ENCODE measurements at places on chromosomes 3 and 15.

DNA sequence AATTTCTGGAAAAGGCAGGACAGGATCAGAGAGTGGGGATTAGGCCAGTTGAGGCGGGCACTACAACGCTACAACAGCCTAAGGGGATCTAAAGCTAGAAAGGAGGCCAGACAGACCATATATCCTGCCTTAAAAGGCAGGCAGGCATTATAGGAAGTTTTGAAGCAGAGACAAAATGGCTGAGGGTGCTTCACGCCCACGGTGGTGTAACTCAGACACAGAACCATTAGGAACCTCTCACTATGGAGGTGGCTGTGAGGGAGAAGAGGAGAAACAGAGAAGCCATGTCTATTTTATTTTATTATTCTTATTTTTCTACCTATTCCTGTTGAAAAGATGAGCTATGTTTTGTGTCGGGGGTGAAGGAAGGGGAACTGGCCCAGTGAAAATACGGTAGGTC lies 2.1 kb upstream of the USP4 start:
- DNase-seq, result no peak

GRCh38 chr15:98442901-98443300 lies 205.4 kb upstream of the IGF1R start:
- DNase-seq, result no peak

DNA sequence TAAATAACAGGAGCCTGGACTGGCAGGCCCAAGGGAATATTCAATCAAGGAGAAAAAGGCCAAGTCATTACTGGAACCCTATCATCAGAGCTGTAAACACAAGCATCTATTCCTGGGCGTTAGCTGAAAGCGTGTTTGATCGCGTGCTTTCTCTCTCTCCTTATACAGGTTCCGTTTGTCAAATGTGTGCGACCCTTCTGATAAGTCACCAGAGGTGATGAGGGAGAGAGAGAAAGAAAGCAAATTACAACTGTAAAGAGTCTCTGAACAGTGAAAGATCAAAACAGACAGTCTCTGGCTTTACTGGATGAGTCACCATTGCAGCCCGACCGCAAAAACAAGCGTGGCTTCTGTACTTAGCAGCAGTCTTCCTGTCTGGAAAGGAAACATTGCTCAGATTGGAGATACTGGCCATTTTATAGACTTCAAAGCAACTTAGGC lies 39.5 kb upstream of the TPRG1 start:
- DNase-seq, result peak; percentile 57

DNA sequence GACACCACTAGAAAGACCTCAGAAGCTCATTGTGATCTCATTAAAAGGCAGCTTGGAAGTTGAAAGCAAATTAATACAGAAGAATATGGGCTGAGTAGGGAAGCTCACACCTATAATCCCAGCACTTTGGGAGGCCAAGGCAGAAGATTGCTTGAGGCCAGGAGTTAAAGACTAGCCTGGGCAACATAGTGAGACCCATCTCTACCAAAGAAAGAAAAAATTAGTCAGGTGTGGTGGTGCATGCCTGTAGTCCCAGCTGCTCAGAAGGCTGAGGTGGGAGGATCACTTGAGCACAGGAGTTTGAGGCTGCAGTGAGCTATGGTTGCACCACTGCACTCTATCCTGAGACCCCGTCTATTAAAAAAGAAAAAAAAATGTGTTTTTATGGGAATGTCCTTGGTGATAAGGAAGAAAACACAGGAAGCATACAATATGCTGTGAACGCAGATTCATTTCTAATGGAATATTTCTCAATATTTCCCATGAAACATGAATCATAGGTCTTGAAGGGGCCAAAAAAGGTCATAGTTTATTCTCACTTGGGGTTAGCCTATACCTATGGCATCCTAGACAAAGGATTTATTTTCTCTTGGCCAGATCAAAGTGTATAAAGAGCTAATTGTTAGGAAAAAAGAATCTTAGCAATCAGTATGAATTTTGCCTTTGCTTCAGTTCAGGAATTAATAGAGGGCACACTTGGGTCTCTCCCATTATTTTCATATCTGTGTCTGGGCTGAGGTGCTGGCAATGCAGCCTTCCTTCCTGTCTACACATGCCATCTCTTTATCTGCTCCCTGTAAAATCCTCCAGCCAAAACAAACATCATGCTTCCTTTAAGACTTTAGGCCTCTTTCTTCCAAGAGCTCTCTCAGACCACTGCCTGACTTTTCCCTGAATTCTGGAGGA lies 98.2 kb downstream of the FNDC3B start:
- no peak for DNase-seq

GRCh38 chr3:50154840-50155490 lies at the start of gene SEMA3F:
Gene SEMA3F (plus strand): TSS chr3:50155324. CDS start chr3:50159623, 4,299 bp downstream.
- DNase-seq, result peak; percentile 74

DNA sequence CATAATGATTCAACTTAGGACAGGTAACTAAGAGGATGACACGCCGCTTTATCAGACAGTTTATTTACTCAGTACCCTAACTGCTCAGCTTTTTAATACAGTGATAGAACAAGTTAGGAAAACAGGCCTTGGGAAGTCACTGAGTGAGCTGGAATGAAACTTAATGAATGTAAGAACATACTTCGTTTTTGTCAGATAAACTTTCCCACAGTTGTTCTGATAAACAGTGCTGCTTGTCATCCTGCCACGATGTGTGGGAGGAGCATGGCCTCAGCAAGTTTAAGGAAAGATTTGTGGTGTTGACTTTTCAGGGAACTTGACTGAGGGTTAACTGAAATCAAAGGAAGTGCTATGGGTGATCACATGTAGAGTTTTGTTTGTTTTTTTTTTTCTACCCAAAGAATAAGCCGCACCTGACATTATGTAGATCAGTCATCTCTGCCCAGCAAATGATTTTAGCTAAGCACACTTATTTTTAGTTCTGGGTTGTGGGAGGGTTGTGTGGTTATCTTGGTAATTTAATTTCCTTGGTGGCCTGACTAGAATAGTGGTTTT lies 5.6 kb upstream of the P2RY14 start:
- DNase-seq, result no peak

DNA sequence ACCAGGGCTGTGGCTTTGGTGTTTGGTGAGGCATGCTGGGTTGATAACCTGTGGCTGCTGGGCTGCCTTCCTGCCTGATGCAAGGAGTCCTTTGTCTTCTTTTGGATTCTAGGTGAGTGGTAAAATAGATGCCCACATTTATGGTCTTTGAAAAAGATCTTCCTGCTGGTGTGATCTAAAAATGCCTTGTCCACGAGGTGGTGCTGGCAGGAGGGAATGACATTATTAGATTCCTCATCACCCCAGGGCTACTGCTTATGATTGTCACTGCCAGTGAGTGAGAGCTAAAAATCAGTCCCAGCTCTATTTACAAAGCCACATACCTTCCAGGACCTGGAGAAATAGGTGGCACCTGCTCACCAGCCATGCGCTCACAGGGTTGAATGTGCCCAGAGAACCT lies 355.5 kb upstream of the ROPN1 start:
- DNase-seq, result no peak

DNA sequence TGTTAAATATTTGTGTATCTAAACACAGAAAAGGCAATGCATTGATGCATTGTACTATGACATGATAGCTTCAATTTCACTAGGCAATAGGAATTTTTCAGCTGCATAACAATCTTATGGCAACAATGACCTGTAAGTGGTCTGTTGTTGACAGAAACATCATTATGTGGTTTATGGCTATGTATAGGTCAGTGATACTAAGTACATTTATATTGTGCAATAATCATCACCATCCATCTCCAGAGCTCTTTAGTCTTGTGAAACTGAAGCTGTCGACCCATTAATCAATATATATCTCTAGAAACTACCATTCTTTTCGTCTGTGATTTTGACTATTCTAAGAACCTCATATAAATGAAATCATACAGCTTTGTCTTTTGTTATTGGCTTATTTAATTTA lies 200.1 kb upstream of the ZNF717 start:
- DNase-seq, result no peak

DNA sequence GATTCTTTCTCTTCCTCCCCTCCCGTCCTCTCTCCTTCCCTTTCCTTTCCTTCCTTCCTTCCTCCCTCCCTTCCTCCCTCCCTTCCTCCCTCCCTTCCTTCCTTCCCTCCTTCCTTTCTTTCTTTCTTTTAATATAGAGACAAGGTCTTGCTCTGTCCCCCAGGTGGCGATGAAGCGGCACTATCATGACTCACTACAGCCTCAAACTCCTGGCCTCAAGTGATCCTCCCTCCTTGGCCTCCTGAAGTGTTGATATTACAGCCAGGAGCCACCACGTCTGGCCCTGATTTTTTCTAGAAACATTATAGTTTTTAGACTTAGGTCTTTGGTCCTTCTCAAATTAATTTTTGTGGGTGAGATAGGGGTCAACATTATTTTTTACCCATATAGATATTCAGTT lies 15.5 kb downstream of the GRM2 start:
- DNase-seq, result no peak

DNA sequence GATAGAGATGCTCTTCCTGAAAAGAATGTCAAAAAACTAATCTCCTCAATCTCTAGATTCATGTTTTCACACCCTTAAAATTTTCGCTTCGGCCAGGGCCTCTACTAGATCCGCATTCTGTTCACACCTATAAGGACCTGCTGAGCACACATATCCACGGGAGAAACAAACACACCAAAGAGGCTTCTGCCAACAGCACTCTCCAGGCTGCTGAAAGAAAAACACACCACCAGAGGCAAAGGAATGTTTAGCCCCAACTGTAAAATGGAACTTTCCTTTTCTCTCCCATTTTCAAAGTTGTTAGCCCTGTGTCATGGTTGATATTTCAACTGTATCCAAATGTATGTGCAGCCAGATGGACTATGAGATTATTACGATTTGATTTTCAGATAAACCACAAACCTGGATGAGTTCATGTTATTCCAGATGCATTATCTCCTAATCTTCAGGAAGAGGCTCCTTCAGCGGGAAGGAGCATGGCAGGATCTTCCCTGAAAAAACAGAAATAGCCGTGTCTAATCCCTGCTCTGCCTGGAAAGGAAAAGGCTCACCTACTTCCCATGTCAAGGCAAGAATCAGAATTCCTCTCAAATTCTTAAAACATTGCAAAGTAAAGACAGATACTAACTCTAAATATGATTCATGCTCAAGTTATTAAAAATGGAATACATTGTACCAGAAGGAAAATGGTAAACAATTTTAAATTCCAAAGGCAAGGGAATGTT lies 442.7 kb upstream of the NR2F2 start:
- DNase-seq, result no peak

DNA sequence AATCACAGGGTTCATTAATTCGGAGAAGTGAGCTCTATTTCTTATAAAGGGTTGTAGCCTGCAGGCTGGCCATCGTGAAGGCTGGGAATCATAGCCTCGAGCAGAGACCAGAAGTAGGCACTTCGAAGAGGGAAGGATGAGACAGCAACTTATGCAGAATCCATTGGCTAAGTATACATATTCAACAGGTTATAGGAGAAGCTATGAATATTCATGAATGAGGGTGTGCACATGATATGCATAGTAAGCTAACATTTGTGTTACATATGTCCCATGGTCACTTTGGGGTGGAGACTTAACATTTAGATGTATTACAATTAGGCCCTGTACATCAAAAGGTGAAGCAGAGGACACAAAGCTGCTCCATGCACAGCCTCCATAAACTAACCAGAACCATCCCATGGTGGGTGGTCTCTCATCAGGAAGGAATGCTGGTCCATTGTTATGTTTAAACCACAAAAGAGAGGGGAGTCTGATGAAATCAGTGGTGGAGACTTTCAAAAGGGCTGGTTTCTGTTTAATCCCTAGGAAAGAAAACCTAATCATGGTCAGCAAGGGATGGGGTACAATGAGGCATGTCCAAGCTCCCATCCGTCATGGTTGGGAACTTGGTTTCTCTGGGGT lies 80.8 kb upstream of the FHIT start:
- DNase-seq, result no peak

DNA sequence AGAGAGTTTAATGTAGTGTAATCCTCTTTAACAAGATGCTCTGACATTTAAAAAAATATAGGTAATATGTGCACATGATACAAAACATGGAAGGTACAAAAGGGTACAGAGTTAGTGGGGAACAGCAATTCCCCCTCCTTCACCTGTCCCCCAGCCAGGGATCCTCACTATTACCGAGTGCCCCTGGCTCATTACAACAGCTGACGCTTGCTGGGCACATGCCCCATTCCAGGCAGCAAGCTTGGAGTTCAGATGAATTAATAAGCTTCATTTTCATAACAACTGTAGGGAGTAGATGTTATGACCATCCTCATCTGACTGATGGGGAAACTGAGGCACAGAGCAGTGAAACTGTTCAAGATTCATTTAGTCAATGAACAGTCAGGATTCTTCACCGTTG lies 41.2 kb downstream of the PCSK6 start:
- DNase-seq, result no peak

DNA sequence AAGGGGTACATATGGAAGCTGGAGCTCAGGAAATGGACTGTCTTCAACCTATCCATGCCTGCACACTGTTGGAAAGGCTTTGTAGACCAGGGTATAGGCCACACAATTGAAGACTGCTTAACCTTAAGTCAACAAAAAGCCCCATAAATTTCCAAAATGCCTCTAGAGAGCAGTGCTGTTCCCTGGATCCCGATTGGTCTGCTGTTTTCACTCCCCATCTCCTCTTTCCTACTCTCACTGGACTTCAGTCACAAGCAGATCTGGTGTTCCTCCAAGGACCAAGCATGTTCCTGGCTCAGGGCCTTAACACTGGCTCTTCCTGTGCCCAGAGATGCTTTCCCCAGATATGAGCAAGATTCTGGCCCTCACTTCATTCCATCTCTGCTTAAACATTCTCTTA lies 22.8 kb upstream of the LRRC34 start:
- no peak for DNase-seq

- DNase-seq, result no peak
These were observed 37.1 kb downstream of the SEC22C start for GRCh38 chr3:42544492-42545283.

Measured in activated naive CD4-positive, alpha-beta T cell treated with anti-CD3 and anti-CD28 coated beads, Interleukin-2, amount 50 U/mL, for 72 hours (primary cell).